ENCODE measurements at places on chromosomes 7 and 10. TPM values are rescaled to one million over a fixed set of nuclear protein-coding genes. Genes with fewer than 3 reads are reported as not detected.
A peak's percentile ranks its signal among the peaks of the same experiment; 100 is the strongest.

The INA gene
- total RNA-seq = 2.3 TPM

The TMEM196 gene
- not detected for total RNA-seq

The HOXA5 gene
- 0.99 TPM for total RNA-seq

The COL13A1 gene
- 2.3 TPM for total RNA-seq

The GPER1 gene
- total RNA-seq = not detected

The UTF1 gene
- not detected for total RNA-seq

GRCh38 chr7:136942401-136942800 lies 73.9 kb downstream of the CHRM2 start:
- DNase-seq = no peak

- DNase-seq = no peak
Observed at GRCh38 chr10:33773253-33773573, 438.7 kb upstream of the NRP1 start.

DNA sequence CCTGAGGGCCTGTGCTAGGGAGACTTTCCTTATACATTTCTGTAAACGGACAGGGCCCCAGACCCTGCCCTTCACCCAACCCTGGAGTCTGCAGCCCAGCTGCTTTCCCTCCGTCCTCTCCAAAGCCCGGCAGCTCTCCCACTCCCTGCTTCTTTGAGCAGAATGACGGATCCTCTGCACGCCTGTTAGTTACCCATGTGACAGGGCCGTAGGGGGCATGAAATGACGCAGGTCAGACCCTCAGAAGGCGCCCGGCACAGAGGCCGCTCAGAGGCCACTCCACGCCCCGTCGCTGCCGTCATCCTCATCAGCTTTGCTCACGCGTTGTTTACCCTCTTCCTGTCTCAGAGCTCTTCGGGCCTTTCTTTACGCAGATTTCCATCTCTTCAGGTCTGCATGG lies 60.2 kb upstream of the MKRN1 start:
- no peak for DNase-seq

DNA sequence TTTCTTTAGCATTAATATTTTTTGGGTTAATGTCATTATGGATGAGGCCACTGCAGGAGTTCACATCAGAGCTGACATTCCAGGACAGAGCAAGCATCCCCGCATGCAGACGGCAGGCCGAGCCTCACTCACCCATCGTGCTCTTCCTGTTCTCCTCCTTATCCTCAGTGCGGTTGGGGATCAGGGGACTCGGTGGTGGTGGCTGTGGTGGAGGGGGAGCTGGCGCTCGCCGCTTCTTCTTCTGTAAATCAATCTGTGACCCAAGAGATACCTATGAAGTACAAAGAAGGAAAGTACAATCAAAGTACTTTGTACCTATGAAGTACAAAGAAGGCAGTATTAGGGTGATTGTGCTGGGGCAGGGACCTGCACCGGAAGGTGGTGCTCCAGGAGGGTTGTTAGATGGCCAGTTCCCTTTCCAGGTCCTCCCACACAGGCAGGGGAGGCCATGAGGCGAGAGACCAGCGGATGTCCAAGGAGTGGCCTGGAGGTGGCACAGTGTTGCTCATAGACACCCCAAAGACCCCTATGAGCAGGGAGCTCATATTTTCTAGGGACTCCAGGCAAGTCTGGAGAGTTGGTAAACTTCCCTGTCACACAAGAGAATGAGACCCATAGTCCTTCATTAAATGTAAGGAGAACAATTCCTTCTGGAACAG lies 231.4 kb downstream of the COBL start:
- DNase-seq = no peak

DNA sequence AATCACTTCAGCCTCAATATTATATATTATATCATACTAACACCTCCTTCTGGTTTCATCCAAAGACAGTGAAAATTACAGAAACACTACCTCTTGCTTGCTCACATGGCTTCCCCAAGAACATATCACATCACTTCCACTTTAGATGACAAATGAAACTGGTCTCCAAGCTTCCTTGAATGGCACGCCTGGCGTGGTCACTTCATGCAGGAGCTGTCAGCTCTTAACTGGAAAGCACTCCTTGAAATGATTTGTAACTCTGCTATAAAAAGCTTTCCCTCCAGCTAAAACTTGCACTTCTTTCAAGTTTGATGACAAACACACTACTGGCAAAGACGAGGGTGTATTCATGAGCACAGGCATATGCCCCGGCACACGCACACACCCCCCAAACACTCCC lies 84.1 kb upstream of the INHBA start:
- no peak for DNase-seq

DNA sequence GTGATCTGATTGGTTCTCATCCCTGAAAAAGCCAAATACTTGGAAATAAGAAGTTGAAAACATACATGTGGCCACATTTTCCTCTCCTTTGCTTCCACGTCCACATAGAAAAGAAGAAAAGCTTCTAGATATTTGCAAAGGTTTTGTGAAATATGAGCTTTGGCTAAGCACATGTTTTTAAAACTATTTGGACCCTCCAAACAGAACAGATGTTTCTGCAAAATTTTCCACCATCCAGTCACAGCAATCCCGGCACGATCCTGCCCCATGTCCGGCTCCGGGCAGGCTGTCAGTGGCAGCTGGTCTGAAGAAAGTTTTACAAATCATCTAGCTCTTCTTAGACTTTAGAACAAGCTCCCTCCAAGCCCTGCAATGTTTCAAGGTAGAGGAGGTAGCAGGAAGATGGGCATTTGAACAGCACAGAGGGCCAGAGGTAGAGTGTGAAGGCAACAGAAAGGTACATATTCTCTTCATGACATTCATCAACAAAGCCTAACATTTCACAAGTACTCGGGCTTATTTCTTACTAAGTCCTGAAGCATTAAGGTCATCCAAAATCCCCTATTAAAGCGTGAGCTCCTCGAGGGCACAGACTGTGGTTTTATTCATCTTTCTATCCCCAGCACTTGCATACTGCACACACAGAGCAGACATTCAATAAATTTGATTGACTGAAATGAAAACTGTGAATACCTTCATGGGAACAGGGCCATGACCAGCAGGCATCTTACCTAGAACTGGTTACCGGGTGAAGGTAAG lies 110.1 kb downstream of the JAZF1 start:
- DNase-seq = no peak

- DNase-seq = no peak
Observed at GRCh38 chr7:2795906-2796305, 48.2 kb downstream of the GNA12 start.

GRCh38 chr7:157401567-157402387 lies 65.0 kb downstream of the DNAJB6 start:
- no peak for DNase-seq

DNA sequence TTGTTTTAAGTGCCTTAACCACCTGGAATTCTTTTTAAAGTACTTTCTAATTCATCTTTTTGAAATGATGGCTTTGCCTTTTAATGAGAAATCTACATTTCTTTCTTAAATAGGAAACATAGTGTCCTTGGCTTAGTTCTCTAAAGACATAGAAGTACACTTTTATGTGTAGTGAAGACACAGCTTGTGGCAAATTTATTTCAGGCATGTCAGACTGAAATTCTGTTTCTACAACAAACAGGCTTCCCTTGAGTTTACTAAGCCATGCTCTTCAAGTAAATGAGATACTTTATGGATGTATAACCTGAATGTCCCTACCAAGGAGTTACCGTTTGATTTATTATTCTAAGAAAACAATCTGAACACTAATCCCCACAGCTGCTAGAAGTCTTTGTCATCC lies 136.9 kb upstream of the MAGI2 start:
- DNase-seq = no peak

DNA sequence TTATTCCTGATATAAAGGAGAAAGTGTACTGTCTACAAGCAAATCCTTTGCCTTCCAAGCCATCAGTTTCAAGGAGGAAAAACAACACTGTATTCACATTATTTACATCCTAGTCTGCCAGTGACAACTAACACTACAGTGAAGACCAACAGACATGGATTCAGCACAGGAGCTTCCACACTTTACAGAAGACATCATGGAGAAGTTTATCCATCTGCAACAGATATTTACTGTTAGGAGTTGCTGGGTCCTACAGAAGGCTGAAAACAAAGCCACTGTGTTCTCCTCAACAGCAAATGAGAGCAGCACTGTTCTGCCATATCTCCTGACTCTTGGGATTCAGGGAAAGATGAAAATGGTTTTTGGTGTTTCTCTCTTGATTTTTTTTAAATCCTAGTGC lies 31.9 kb downstream of the NAPEPLD start:
- no peak for DNase-seq

GRCh38 chr7:159004411-159004810 lies 140.3 kb downstream of the VIPR2 start:
- DNase-seq = no peak

GRCh38 chr10:29524720-29525119 lies 110.1 kb downstream of the SVIL start:
- DNase-seq = no peak

GRCh38 chr10:86188326-86188725 lies 178.3 kb downstream of the GRID1 start:
- no peak for DNase-seq

DNA sequence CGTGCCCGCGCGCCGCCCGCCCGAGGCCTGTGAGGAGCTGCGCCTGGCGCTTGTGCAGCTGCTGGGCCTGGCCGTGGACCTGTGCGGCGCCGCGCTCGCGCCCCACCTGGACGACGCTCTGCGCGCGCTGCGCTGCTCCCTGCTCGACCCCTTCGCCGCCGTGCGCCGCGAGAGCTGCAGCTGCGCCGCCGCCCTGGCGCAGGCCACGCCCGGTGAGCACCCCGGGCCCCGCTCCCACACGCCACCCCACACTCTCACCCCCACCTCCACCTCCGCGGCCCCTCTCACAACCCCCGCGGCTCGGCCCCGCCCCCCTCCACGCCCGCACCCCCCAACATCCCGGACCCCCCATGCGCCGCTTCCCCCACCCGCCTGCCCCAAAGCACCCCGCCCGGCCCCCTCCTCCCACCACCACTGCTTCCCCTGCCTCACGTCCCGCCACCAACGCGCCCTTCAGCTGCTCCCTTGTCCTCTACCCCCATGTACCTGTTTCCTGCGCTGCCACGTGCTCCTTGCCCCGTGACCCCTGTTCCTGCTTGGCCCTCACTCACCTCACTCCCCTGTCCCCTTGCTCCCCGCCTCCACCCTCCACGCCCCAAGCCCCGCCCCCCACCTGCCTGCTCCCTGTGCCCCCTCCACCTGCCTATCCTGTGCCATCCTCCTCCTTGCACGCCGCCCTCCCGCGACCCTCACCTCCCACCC lies at the start of gene PRKAR1B:
Gene PRKAR1B, minus strand, starts transcription at position 178 of the 702 bp plus-strand sequence. CDS start 15,776 bp downstream, outside the sequence.
- peak; percentile 52 for DNase-seq

DNA sequence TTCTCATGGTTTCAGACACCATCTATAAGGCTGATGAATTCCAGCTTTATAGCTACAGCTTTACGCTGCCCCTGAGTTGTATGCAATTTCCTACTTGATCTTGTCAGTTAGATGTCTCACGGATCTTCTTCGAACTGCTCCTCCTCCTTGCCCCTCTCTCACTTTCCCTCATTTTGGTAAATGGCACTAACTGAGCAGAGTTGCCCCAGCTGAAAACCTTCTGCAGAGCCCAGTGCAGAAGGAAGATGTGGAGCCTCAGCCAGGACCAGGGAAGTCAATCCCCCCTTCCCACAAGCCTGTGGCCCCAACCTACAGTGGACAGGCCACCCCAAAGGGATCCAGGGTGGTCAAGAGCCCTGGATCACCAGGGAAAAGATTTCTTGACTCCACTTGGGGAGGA lies 49.0 kb upstream of the SEPHS1 start:
- DNase-seq = no peak

Measured in body of pancreas (tissue), 4 donors.